ENCODE measurements at places on chromosomes 13 and 19.

DNA sequence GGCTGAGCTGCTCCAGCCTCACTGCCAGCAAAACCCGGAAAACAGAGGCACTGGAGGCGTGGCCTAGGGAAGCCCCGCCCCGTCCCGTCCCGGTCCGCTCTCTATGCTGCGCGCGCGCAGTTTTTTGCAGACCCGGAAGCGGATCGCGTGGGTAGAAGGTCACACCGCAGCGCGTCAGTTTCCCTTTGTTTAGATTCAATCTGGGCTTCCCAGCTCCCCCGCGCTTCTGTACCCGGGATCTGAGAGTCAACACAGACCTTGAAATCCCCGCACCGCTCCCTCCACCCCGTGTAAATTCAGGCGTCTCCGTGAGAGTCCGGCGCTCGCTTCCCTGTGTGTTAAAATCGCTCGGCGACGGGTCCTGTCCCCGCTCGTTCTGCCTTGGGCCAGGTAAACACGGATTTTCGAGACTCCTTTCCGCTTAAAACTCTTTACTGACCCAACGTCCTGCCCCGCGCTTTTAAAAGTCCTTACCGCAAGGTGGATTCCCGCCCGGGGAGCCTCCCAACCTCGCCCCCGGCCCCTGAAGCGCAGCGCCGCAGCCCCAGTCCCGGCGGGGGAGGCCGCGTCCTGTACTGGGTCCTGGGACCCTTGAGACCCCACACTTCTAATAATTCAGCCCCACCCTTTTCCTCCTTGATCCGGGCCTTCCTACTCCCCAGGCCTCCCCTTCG, at the start of gene ZNF610:
ZNF610 (plus strand) TSS at position 127 of the 674 bp plus-strand sequence. CDS start 12,930 bp downstream, outside the sequence.
- peak; percentile 97 for DNase-seq

- no peak for DNase-seq
Measured at GRCh38 chr13:42149136-42149535, 100.7 kb downstream of the DGKH start.

GRCh38 chr13:100798739-100799361, 124.3 kb upstream of the TMTC4 start:
- DNase-seq: no peak

DNA sequence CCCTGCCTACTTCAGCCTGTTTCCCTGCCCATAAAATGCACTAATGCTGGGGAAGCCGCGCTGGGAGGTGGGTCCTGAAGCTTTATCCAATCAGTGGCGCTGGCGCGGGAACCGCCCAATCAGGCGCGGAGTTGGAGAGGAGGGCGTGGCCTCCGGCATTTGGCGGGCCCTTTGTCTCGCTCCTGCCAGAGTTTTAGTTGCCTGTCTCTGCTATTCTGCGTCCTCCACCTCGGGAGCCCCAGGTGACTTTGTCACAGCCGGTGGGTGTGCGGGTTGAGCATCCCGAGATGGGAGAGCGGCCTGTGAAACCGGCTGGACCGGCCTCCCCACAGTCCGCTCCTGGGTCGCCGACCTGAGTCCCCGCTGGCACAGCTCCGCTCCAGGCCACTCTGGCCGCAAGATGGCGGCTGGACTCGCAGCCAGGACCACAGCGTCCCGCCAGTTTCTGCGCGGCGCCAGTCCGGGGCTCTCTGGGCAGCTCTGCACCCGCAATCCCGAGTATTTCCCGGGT, 30.7 kb upstream of the ZNF429 start:
- peak; percentile 97 for DNase-seq

DNA sequence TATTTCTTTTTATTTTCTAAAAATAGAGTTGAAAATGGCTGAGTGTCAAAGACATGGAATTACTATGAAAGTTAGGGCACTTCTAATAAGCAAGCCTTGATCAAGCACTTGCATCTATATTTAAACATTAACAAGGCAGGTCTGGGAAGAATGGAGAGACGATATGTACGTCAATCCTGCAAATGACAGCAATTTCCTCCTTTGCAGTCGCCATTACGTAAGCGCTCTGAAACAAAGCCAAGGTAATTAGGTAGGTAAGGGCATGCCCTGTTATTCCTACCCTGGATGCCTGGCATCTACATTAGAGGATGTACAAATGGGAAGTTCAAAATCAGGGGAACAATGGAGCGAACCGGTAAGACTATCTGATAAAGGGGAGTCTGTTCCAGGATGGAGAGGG, 664.0 kb upstream of the ARGLU1 start:
- no peak for DNase-seq

GRCh38 chr13:79749984-79750551, 269.1 kb downstream of the NDFIP2 start:
- DNase-seq: peak; percentile 74

- no peak for DNase-seq
Measured at GRCh38 chr19:50891253-50891625, 18.0 kb downstream of the KLK2 start.

DNA sequence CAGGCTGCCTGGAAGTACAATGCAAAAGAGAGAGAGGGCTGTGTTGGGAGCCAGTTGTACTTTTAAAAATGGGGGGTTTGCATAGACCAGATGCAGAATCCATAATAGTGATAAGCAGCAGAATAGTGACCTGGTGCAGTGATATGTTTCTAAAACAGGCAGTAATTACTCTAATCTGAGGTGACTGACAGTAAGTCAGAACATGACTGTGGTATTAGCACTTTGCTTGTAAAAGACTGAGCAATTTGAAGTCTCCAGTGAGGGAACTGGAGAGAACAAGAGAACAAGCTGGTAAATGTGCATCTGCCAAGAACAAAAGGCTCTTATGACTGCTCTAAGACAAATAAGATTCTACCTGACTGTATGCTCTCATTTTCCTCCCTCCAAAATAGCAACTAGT, 383.4 kb downstream of the ITGBL1 start:
- DNase-seq: no peak

GRCh38 chr13:62625214-62625881, 1209.7 kb upstream of the PCDH20 start:
- peak; percentile 2 for DNase-seq

GRCh38 chr19:33405553-33406461, 32.3 kb downstream of the CEBPG start:
- no peak for DNase-seq

DNA sequence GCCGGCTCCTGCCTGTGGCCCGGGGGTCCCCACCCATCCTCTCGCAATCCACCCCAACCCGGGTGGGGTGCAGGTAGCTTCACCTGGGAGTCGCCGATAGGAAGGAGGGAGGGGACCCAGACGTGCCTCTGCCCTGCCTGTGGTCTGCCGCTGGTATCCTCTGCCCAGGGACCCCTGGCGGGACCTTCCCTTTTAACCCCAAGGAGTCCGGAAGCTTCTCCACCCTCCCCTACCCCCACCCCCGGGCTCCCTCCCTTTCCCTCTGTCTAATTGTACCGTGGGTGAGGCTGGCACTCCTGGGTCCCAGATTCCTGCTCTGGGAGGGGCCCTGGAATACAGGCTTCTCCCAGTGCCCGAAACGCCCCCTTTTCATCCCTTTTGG, at the start of gene KLK10:
KLK10 (minus strand) TSS at position 166 of the 382 bp plus-strand sequence. CDS start 579 bp downstream, outside the sequence.
- no peak for DNase-seq

DNA sequence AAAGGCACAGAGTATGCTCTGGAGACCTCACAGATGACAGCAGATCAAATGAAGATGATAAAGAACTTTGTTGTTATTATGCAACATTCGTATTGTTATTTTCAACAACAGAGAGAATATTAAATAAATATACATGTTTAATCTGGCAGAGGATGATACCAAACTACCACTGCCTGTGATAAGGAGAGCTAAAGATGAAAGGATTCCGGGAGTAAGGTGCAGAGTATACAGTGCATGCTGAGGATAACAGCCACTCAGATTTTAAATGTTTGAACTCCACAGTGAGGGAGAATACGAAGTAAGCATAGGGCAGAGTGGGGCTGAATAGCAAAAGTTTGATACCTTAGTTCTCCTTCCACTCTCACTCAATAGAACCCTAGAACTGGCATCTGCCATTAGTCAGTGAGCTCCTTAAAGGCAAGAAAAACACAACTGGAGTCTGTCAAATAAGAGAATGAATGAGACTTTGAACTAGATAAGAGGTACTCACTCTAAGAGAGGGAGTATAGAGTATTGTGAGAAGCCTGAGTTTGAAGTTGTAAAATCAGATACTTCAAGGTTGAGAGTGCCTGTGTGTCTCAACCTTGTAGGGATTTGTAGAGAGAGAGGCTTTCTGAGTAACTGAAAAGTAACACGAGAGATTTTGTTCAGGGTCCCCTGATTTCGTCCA, 78.5 kb downstream of the STARD13 start:
- DNase-seq: no peak

DNA sequence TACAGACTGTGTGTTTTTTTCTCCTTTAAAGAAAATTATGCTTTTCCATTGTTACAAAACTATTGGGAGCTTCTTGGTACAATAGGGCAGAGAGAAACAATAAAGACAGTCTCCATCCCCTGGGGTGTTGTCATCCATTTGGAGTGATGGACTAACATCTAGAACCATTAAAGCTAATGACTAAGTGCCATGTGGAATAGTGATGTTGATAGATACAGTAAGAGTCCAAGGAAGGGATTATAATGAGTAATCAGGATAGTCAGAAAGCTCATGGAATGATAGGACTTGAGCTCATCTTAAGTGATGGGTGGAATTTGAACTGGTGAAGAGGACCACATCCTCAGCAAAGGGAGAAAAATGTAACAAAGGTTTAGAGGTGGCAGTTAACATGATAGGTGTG, 24.1 kb upstream of the FRY start:
- DNase-seq: no peak

- DNase-seq: no peak
Measured at GRCh38 chr13:111361873-111362648, 41.6 kb downstream of the TEX29 start.

All from eye (tissue), 1 donor.